ENCODE measurements at places on chromosomes 2 and 18. TPM values are rescaled to one million over a fixed set of nuclear protein-coding genes. Genes with fewer than 3 reads are reported as not detected.

DNA sequence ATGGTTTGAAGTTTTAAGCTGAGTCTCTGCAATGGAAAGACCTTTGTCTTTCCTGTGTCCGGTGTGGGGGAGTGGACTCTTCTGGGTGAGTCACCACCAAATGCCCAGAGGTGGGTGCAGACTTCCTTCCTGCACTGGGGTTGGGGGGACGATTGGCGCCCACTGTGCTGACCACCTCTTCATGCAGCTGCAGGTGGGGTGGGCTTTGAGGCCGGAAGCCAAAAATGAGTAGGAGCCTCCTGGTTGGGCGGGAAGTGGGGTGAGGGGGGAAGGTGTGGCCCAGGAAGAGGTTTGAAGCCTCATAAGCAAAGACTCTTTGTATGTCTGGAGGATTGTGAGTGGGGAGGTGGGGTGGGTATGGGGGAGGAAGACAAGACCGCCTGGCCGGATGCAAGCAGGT lies 27.6 kb downstream of the PAX8 start:
- DNase-seq, result no peak

- no peak for DNase-seq
Measured at GRCh38 chr2:241912021-241912555, 42.6 kb downstream of the RTP5 start.

DNA sequence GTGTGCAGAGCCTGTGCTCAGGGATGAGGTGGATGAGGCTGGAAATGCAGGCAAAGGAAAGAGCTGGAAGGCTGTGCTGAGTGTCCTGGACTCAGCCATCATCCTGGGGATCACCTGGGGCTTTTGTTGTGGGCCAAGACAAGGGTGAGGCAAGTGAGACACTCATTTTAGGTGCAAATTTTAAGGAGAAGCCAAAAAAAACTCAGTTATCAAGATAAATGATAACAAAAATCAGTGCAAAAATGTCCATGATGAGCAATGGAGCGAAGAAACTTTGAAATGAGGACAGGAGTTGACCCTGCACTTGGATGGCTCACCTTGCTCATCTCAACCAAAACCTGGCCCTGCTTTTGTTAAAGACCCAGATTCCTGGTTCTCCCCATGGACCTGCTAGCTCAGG lies 141.9 kb downstream of the MYCN start:
- DNase-seq, result no peak

- DNase-seq, result no peak
Measured at GRCh38 chr2:68341583-68341982, 21.8 kb upstream of the CNRIP1 start.

- peak; percentile 14 for DNase-seq
Measured at GRCh38 chr2:185738679-185739472, at the start of gene FSIP2. Gene FSIP2 (plus strand): TSS chr2:185738804. CDS start chr2:185738895, 91 bp downstream.

DNA sequence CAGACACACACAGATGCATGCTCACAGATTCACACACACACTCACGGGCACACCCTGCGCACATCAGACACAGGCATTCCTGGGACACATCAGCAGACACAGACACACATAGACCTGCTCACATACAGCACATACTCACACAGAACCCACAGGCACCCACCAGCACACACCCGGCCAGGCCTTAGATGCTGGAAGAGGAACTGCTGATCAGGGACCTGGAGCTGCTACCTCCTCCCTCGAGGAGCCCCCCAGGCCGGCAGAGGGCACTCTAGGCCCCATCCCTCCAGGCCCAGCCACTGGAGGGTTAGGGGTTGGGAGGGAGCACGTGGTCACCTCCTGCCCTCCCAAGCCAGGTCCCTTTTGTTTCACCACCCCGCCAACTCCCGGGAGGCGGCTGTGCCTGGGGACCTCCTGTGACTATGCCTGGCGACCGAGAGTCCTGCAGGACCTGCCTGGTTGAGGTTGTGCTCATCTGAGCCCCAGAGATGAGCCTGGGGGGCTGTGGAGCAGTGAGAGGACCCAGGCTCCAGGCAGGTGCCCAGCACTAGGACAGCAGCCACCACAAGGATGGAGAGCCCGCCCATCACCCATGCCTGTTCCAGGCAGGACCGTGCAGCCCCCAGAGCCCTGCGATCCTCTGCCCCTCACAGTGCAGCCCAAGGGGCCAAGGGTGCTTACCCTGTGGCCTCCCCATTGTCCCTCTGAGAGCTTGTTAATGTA lies 21.0 kb upstream of the PTMA start:
- DNase-seq, result no peak

DNA sequence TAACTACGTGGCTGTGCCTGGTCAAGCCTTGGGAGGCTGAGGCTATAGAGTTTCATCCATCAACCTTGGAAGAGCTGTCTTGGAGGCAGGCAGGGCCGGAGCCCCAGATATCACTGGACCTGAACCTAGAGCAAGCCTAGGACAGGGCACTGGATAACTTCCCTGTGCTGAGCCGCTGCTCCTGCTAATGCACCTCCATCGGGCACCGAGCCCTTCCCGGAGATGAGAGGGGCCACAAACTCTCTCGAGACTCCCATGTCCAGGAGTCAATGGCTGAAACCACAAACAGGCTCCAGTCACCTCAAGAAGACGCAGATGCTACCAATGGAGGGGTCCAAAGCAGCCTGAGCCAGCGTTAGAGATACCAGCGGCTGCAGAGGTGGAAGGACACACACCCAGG lies 866.0 kb downstream of the LRP1B start:
- DNase-seq, result no peak

DNA sequence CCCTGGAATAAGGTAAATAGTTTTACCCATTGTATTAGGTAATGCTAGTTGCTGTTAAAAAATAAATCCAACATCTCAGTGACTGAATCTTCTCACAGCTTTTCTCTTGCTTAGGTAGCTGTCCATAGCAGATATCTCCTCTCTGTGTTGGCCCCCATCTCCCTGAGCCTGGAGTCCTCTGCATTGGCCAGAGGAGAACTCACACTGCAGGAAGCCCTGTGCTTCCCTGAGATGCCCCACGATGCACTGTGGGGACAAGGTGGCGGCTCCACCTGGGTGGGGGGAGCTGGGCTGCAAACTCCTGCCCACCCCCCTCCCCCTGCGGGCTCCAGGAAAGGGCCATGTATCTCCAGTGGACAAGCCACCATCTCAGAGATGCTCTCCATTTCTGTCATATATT lies 80.4 kb upstream of the SALL3 start:
- no peak for DNase-seq

The CASP10 gene
- 42.1 TPM for total RNA-seq
